ENCODE measurements at places on chromosomes 3 and 15. TPM values are rescaled to one million over a fixed set of nuclear protein-coding genes. Genes with fewer than 3 reads are reported as not detected.
A peak's percentile ranks its signal among the peaks of the same experiment; 100 is the strongest.

DNA sequence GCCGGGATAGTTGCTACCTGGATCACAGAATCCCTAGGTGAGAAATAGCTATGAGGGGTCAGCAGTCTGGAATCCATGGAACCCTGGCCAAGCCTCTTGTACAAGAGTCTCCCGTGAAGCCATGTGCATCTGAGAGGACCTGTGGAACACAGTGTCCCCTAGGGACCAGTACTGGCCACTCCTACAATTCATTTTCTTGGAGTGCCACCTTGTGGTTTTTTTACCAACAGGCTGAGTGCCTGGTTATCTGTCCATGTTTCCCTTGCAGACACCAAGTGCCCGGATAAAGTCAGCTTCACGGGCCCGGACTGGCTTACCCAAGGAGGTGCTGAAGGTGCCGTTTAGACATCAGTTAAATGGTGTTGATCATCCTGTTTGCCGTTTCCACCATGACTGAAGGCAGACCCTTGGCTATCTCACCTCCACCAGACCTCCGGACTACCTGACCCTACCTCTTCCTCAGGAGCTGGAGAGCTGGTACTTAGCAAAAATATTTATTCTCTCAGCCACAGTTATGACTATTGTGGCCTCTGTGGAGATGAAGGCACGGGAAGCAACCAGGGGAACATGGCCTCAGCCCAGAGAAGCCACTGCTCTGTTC lies 93.9 kb downstream of the RBPMS2 start:
- peaks cover 8% of the 10 kb centered on the region for H3K4me1 ChIP-seq
- H3K27ac ChIP-seq, result peak overlapping the region; percentile 22
- peak overlapping the region; percentile 30 for H3K4me3 ChIP-seq
- DNase-seq, result peak; percentile 31

The CLDN16 gene
- total RNA-seq, result not detected

The GOLGA8T gene
- total RNA-seq, result not detected

- DNase-seq, result no peak
- H3K36me3 ChIP-seq, result no peaks in the 10 kb centered on the region
- peaks cover 25% of the 10 kb centered on the region for H3K4me1 ChIP-seq
- H3K4me3 ChIP-seq, result no peak overlapping the region
Measured at GRCh38 chr15:64690578-64691296, 84.7 kb downstream of the RBPMS2 start.

DNA sequence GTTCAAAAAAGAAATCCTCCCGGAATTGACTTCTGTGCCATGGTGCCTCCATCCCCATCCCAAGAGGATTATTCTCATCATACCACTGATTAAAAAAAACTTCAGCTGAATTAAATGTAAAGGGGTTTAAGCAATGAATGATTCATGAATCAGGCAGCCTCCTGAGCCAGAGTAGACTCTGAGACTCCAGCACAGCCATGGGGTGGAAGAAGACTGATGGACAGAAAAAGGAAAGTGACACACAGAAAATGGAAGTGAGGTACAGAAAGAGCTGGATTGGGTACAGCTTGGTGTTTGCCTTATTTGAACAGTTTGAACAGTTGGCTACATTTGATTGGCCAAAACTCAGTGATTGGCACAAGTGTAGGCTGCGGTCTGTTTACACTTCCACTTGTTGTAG lies 224.8 kb upstream of the ATP10A start:
- peaks cover 3% of the 10 kb centered on the region for H3K4me1 ChIP-seq
- H3K27ac ChIP-seq, result no peak overlapping the region
- peaks cover 2% of the 10 kb centered on the region for H3K27me3 ChIP-seq
- no peak overlapping the region for H3K4me3 ChIP-seq
- no peak for DNase-seq
- H3K36me3 ChIP-seq, result no peaks in the 10 kb centered on the region

GRCh38 chr15:80967991-80968510 lies 21.6 kb downstream of the MESD start:
- no peak overlapping the region for H3K4me3 ChIP-seq
- H3K4me1 ChIP-seq, result peaks cover 3% of the 10 kb centered on the region
- H3K27ac ChIP-seq, result no peak overlapping the region
- H3K36me3 ChIP-seq, result peaks cover 12% of the 10 kb centered on the region

- H3K4me3 ChIP-seq, result no peak overlapping the region
- peaks cover 2% of the 10 kb centered on the region for H3K4me1 ChIP-seq
- no peak for DNase-seq
- H3K27ac ChIP-seq, result no peak overlapping the region
Measured at GRCh38 chr15:57878573-57878972, 172.1 kb downstream of the POLR2M start.

DNA sequence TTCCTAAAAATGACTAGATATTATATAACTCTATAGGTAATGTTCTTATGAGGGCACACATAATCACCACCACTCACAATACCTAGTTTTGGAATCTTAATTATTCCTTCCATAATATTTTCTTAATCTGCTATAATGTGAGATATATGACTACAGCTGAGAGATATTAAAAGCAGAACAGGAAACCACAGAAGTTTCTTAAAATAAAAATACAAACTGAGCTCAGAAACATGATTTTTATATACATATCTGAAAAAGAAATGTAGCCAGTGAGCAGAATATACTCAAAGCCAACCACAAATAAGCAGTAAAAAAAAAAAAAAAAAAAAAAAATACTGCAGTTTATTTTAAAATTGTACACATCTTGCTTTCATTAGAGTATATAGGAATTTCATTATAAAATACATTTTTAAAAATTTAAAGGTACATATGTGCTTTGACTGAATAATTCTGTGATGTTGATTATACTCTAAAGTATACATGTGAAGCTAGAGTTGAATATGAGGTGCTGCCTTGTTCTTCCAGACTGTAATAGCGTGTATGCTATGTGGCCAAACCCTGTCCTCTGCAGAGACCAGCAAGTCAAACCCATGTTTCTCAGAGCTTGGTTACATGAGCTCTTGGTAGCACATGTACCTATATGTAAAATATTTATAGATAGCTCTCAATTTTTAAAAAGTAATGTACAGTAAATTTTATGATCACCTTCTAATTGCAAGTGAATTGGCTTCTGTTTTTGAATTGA lies 175.0 kb downstream of the UBE2E2 start:
- H3K36me3 ChIP-seq, result no peaks in the 10 kb centered on the region
- H3K4me1 ChIP-seq, result no peaks in the 10 kb centered on the region
- H3K27me3 ChIP-seq, result no peaks in the 10 kb centered on the region
- no peak overlapping the region for H3K4me3 ChIP-seq

DNA sequence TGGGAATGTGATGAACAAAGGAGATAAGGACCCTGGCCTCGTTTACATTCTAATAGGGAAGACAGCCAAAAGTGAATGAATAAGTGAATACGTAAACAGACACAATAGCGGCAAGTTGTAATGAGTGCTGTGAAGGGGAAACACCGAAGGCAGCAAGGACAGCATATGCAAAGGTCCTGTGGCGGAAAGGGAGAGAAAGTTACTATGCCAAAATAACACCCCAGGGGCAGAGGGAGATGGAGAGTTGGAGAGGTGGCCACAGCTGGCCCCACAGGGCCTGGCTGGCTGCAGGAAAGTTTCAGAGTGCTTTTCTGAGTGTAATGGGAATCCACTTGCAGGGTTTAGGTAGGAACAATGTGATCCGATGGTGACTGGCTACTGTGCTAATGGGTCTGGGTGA lies 91.9 kb downstream of the SLCO3A1 start:
- H3K27me3 ChIP-seq, result peaks cover 7% of the 10 kb centered on the region
- no peak for DNase-seq
- H3K36me3 ChIP-seq, result no peaks in the 10 kb centered on the region
- peaks cover 51% of the 10 kb centered on the region for H3K4me1 ChIP-seq
- H3K4me3 ChIP-seq, result no peak overlapping the region
